Activated naive CD4-positive, alpha-beta T cell treated with anti-CD3 and anti-CD28 coated beads, Interleukin-2, amount 10 ng/mL, durations not matched to agents 7 days and 5 days (primary cell): ENCODE measurements at places on chromosomes 2 and 18.

- peaks cover 34% of the 10 kb centered on the region for H3K27me3 ChIP-seq
- no peak for DNase-seq
- peaks cover 6% of the 10 kb centered on the region for H3K4me1 ChIP-seq
- H3K4me3 ChIP-seq: no peak overlapping the region
Observed at GRCh38 chr2:85971366-85971765, 82.6 kb upstream of the ST3GAL5 start.

- no peak for DNase-seq
- H3K4me1 ChIP-seq: no peaks in the 10 kb centered on the region
- H3K27me3 ChIP-seq: no peaks in the 10 kb centered on the region
- no peaks in the 10 kb centered on the region for H3K36me3 ChIP-seq
- H3K27ac ChIP-seq: no peak overlapping the region
- H3K4me3 ChIP-seq: no peak overlapping the region
Observed at GRCh38 chr2:41182961-41183360, 731.1 kb upstream of the SLC8A1 start.

- DNase-seq: no peak
- peaks cover 37% of the 10 kb centered on the region for H3K36me3 ChIP-seq
- peaks cover 7% of the 10 kb centered on the region for H3K4me1 ChIP-seq
- no peaks in the 10 kb centered on the region for H3K27me3 ChIP-seq
- no peak overlapping the region for H3K4me3 ChIP-seq
Observed at GRCh38 chr2:241157841-241158545, 7.7 kb downstream of the PPP1R7 start.

- DNase-seq: peak; percentile 18
- H3K4me1 ChIP-seq: peaks cover 97% of the 10 kb centered on the region
- no peak overlapping the region for H3K27ac ChIP-seq
- no peaks in the 10 kb centered on the region for H3K27me3 ChIP-seq
Observed at GRCh38 chr2:239324456-239324855, 76.4 kb downstream of the HDAC4 start.

- no peak overlapping the region for H3K27ac ChIP-seq
- H3K27me3 ChIP-seq: no peaks in the 10 kb centered on the region
- H3K4me1 ChIP-seq: peaks cover 2% of the 10 kb centered on the region
- H3K4me3 ChIP-seq: no peak overlapping the region
Observed at GRCh38 chr2:135647836-135648579, 93.6 kb upstream of the UBXN4 start.

DNA sequence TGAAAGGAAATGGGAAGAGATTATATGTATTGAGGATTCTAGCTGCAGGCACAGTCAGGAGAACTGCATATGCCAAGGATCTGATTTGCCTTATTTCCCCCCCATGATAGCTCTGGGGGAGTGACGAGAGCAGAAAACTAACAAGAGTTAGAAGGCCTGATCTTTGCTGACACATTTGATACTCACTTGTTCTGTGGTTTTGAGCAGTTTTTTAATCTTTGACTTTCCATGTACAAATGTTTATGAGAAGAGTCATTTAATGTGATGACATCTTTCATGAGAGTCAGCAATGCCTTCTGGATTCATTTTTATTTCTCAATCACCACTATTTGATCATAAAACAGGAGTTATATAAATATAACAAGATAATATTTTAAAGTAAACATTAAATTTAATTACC is 12.7 kb upstream of the SERPINB7 start:
- no peaks in the 10 kb centered on the region for H3K36me3 ChIP-seq
- no peak overlapping the region for H3K27ac ChIP-seq
- DNase-seq: no peak
- no peak overlapping the region for H3K4me3 ChIP-seq
- H3K4me1 ChIP-seq: no peaks in the 10 kb centered on the region
- H3K27me3 ChIP-seq: no peaks in the 10 kb centered on the region

GRCh38 chr2:37767959-37768925 is 96.8 kb upstream of the CDC42EP3 start:
- H3K4me3 ChIP-seq: no peak overlapping the region
- no peaks in the 10 kb centered on the region for H3K36me3 ChIP-seq
- peaks cover 5% of the 10 kb centered on the region for H3K4me1 ChIP-seq
- no peak overlapping the region for H3K27ac ChIP-seq
- H3K27me3 ChIP-seq: peaks cover 16% of the 10 kb centered on the region

DNA sequence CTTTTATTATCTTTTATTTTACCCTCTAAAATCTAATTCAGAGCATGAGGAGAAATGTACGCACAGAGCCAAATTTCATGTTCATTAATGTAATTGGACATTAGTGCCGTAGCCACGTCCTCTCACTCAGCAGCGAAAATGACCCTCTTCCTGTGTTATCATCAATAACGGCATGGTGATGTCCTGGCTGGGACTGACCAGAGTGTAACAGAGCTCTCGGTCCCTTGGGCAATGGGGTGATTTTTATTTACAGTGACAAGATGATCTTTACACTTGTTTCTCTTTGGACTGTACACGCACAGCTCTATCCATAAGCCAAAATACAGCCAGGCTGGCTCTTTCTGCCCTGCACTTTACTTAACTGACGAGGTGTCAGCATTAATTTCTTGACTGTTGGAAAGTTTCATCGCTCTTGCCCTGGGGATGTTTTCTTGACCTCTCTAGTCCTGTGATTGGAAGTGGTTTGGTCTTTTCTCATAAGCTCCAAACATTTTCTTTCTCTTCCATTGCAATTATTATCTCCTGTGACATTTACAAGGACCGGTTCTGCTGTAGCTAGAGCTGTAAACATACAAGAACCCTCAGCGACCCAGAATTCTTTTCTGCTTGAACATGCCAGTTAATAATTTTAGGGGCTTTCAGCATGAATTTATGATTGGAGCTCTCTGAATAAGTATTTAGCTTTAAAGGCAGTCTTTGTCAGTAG is 308.0 kb upstream of the PIK3C3 start:
- H3K27me3 ChIP-seq: no peaks in the 10 kb centered on the region
- H3K36me3 ChIP-seq: no peaks in the 10 kb centered on the region
- no peaks in the 10 kb centered on the region for H3K4me1 ChIP-seq
- H3K4me3 ChIP-seq: no peak overlapping the region
- no peak for DNase-seq
- no peak overlapping the region for H3K27ac ChIP-seq

DNA sequence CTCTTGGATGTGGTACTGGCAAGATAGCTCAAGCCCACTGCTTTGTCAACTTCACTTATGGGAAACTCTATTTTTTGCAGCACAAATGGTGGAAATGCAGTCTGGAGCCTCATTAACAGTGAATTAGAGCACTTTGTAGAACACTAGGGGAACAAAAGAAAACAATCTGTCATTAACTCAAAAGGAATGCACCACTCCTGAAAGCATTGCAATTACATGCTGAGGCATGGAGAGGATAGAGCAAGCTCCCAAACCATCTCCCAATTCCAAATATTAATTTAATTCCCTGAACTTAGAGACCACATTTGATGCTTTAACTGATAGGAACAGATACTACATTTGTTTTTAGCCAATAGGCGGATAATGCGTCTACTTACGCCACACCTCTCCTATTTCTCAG is 32.8 kb upstream of the TANC1 start:
- H3K27me3 ChIP-seq: peaks cover 9% of the 10 kb centered on the region
- H3K4me1 ChIP-seq: no peaks in the 10 kb centered on the region
- no peak overlapping the region for H3K27ac ChIP-seq
- H3K4me3 ChIP-seq: no peak overlapping the region
- no peak for DNase-seq

DNA sequence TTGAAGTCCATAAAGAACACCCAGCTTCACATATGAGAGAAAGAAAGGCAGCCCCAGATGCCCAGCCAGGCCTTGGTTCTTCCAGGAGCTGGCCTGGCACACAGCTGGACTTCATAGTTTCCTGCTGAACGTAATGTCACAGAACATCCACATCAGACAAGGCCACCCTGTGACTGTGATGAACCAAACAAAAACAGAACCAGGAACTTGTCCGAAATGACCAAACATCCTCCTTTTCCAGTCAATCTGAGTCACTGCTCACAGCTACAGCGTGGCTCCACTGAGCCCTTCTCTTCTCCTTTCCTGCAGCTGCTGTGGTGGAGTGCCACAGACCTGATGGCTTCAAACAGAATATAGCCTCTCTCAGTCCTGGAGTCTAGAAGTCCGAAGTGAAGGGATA is 45.4 kb upstream of the PAPOLG start:
- H3K36me3 ChIP-seq: no peaks in the 10 kb centered on the region
- no peak overlapping the region for H3K27ac ChIP-seq

DNA sequence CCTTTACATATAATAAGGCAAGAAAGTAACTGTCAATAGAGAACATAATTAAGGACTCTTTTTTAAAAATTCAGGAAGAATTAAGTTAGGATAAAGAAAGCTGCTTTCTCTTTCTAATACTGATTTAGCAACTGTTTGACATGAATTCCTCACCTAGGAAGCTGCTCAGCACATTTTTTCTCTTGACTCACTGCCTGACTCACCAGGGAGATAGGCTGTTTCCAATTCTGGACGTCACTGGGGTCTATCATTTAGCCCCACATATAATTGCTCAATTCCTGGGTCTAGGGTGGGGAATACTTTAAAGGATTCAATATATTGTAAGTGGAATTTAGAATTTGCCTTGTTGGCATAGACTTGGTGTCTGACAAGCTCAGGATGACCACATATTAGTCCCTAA is 50.8 kb upstream of the UGP2 start:
- no peak overlapping the region for H3K4me3 ChIP-seq
- no peak for DNase-seq
- H3K36me3 ChIP-seq: no peaks in the 10 kb centered on the region
- H3K27me3 ChIP-seq: peaks cover 3% of the 10 kb centered on the region
- H3K4me1 ChIP-seq: no peaks in the 10 kb centered on the region

DNA sequence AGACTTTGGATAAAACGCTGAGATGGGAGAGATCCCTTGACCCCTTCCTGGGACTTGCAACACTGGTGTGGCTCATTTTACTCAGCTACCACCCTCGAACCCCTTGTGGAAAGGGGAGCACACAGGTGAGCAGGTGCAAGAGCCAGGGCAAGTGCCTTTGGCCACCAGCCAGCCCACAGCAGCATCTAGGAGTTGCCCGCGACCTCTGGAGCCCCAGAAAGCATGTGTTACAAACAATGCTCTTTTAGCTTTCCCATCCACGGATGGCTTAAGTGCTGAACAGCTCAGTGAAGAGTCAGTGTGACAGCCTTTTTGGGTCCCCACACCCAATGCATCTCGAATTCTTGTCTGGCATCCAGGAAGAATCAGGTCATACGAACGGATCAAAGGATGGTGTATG is 197.8 kb downstream of the MEMO1 start:
- H3K4me1 ChIP-seq: peaks cover 21% of the 10 kb centered on the region
- H3K36me3 ChIP-seq: no peaks in the 10 kb centered on the region
- H3K27ac ChIP-seq: no peak overlapping the region
- H3K27me3 ChIP-seq: no peaks in the 10 kb centered on the region
- H3K4me3 ChIP-seq: no peak overlapping the region

DNA sequence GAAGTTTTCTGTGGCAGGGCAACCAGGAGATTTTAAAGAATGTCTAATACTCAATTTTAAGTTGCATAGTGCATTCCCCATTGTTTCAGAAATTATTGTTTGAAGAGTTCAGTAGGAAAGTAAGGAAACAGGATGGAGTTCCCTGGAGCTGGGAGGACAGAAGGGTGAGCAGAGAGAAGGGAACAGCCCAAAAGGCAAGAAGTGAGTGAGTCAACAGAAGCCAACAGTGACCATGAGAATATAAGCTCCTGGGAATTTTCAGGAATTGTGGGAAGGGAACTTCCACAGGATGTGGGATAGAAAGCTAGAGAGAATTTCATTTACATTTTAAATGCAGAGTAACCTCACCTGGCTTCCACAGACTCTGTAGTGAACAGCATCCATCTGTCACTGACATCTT is 268.1 kb upstream of the ATP5MC3 start:
- H3K27ac ChIP-seq: no peak overlapping the region
- H3K4me3 ChIP-seq: no peak overlapping the region
- no peaks in the 10 kb centered on the region for H3K27me3 ChIP-seq

DNA sequence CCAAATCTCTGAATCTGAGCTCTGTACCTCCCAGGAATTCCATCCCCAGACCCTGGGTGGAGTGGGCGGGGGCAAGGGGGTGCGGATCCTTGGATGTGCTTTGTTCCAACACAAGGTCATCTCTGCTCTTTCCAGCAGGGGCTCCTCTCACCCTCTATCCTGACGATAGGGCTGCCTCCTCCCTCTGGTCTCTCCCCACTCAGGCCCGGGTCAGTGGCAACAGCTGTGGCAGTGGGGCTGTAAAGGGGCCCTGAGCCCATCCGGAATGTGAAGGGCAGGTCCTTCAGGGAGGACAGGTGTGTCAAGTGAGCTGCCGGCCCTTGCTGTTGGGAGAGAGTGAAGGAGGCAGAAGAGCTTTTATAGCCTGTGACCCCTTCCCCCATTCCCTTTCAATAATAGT is 167.8 kb downstream of the CELF4 start:
- H3K4me1 ChIP-seq: no peaks in the 10 kb centered on the region
- no peak overlapping the region for H3K27ac ChIP-seq
- no peak overlapping the region for H3K4me3 ChIP-seq
- no peak for DNase-seq

DNA sequence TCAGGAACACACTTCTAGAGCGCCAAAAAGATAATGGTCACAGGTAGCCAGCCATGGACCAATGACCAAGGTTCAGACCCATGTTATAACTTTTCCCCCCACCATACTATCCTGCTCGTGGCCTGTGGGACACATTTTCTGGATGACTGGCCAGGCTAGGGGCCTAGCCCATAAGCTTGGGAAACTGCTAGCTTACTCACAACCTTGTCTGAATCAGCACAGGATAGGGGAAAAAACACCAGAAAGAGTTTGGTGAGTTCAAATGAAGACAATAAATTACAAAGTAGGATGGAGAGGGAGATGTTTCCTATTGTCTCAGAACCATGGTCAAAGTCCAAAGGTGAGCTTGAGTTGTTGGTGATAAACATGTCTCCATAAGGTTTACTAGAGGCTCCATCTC is 156.3 kb upstream of the CCDC68 start:
- no peak overlapping the region for H3K27ac ChIP-seq
- DNase-seq: no peak
- no peak overlapping the region for H3K4me3 ChIP-seq
- H3K36me3 ChIP-seq: no peaks in the 10 kb centered on the region
- no peaks in the 10 kb centered on the region for H3K27me3 ChIP-seq
- H3K4me1 ChIP-seq: no peaks in the 10 kb centered on the region

- peaks cover 6% of the 10 kb centered on the region for H3K4me1 ChIP-seq
- H3K27ac ChIP-seq: no peak overlapping the region
- H3K36me3 ChIP-seq: no peaks in the 10 kb centered on the region
- no peak for DNase-seq
Observed at GRCh38 chr2:23460228-23460627, 75.2 kb downstream of the KLHL29 start.

- no peak for DNase-seq
- no peaks in the 10 kb centered on the region for H3K4me1 ChIP-seq
- no peak overlapping the region for H3K27ac ChIP-seq
- peaks cover 3% of the 10 kb centered on the region for H3K36me3 ChIP-seq
- H3K4me3 ChIP-seq: no peak overlapping the region
Observed at GRCh38 chr2:45707006-45707405, 55.5 kb downstream of the PRKCE start.

GRCh38 chr2:220153118-220153517 is 525.7 kb downstream of the SLC4A3 start:
- no peak overlapping the region for H3K4me3 ChIP-seq
- no peaks in the 10 kb centered on the region for H3K4me1 ChIP-seq
- no peaks in the 10 kb centered on the region for H3K27me3 ChIP-seq
- no peaks in the 10 kb centered on the region for H3K36me3 ChIP-seq
- DNase-seq: no peak
